ENCODE measurements at places on chromosomes 16 and 17.

- DNase-seq = no peak
Observed at GRCh38 chr16:86634292-86634691, 55.9 kb downstream of the FOXL1 start.

GRCh38 chr17:48504953-48505352, 25.9 kb downstream of the HOXB1 start:
- DNase-seq = no peak

DNA sequence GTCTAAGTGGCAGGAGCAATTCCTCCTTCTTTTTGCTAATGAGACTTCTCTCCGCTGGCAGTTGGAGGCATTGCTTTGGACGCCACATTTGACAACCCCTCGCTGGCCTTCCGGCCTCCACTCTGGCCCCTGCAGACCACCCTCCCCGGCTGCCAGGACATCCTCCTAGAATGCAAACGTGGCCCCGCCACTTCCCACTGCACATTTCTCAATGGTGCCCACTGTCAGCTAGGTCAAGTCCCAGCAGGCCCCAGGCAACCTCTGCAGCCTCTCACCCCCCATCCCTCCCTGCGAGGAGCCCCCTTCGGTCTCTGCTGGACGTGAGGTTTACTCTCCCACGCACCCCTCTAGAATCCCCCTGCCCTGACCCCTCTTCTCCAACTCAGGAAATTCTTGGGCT, 250.3 kb downstream of the FOXL1 start:
- no peak for DNase-seq

- DNase-seq = peak; percentile 87
Observed at GRCh38 chr17:27381007-27381501, 75.2 kb upstream of the KSR1 start.

- peak; percentile 66 for DNase-seq
Observed at GRCh38 chr17:17041018-17041521, 1.2 kb upstream of the MPRIP start.
